ENCODE measurements at places on chromosomes 7 and 10. TPM values are rescaled to one million over a fixed set of nuclear protein-coding genes. Genes with fewer than 3 reads are reported as not detected.
A peak's percentile ranks its signal among the peaks of the same experiment; 100 is the strongest.

SOSTDC1 gene
- 0.25 TPM for total RNA-seq

ZNF488 gene
- total RNA-seq: 1.2 TPM

C10orf62 gene
- total RNA-seq: not detected

TACR2 gene
- total RNA-seq: not detected

STEAP4 gene
- total RNA-seq: not detected

IFIT1B gene
- total RNA-seq: not detected

TFPI2 gene
- total RNA-seq: 17.4 TPM

SCIN gene
- 0.37 TPM for total RNA-seq

EZH2 gene
- 42.4 TPM for total RNA-seq

DNA sequence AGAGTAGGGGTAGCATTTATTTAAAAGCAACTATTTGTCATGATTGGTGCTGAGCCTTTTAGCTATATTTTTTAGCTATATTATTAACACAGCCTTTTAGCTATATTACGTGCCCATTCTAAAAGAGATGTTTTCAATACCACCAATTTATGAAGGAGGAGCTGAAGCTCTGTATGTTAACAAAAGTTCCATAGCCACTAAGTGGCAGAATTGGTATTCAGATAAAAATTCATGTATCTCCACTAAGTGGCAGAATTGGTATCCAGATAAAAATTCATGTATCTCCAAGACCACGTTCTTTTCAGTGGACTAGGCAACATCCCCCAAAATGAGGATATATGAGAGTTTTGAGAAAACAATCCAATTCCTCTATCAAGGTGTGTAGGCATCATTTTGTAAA, 268.6 kb downstream of the HGF start:
- no peak overlapping the region for H3K27ac ChIP-seq
- H3K4me1 ChIP-seq: peaks cover 5% of the 10 kb centered on the region
- no peak overlapping the region for H3K4me3 ChIP-seq

DNA sequence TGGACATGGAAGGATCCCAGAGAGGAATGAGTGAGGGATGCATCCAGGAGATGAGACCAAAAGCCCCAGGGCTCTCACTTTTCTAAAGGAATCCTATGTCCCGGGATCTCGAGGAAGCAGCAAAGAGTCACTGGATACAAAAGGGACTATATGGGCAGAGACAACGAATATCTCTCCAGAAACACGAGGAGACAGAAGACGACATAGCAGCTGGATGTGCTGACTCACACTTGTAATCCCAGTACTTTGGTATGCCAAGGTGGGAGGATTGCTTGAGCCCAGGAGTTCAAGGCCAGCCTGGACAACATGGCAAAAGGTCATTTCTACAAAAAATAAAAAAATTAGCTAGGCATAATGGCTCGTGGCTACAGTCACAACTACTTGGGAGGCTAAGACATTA, 24.7 kb upstream of the MSMB start:
- no peak overlapping the region for H3K4me3 ChIP-seq
- H3K4me1 ChIP-seq: no peaks in the 10 kb centered on the region
- no peaks in the 10 kb centered on the region for H3K36me3 ChIP-seq

GRCh38 chr10:28381466-28381865, 78.6 kb upstream of the MPP7 start:
- H3K27me3 ChIP-seq: 0 out of 2 replicates have a peak, but pooled peaks cover 5% of the 10 kb centered on the region
- DNase-seq: no peak
- H3K4me3 ChIP-seq: no peak overlapping the region
- no peaks in the 10 kb centered on the region for H3K4me1 ChIP-seq
- no peak overlapping the region for H3K27ac ChIP-seq

GRCh38 chr10:70052462-70053217, at the start of gene MACROH2A2:
MACROH2A2 (plus strand) TSS chr10:70052846; CDS start chr10:70075659, 22,813 bp downstream.
- H3K4me3 ChIP-seq: peak within 1 kb of the TSS; percentile 63
- peak within 1 kb of the TSS; percentile 27 for H3K27ac ChIP-seq
- H3K27me3 ChIP-seq: peaks cover 12% of the 10 kb centered on the region
- H3K36me3 ChIP-seq: no peaks in the 10 kb centered on the region

DNA sequence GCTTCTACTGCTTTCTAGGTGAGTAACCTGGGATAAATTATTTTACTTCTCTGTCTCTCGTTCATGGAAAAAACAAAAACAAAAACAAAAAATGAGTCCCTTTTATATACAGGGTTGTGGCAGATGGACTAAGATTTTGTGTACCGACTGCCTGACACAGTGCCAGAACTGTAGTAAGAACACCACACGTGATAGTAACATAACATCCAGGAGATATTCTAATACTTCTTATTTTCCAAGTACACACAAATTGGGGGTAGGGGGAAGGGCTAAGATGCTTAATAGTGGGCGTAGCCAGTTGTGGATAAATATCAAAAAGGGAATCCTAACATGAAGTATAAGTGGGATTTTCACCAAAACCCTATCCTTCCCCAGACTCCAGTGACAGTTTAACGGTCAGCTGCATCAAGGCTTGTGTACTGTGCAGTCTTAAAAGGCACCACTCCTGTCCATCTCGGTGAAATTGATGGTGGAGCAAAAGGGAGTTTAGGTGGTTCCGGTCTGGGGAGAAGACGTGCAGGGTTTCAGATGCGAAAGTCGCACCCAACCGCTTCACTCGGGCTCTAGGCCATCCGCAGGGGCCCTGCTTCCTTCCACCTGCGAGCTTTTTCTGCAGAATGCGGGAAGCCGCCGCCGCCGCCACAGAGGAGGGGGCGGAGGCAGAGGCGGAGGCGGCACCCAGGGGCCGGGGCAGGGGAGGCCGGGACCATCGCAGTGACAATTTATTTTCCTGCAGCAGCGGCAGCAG, at the start of gene STAMBPL1:
Gene STAMBPL1 (plus strand): TSS at position 712 of the 748 bp plus-strand sequence. CDS start 21,464 bp downstream, outside the sequence.
- peak within 1 kb of the TSS; percentile 97 for H3K27ac ChIP-seq
- no peaks in the 10 kb centered on the region for H3K27me3 ChIP-seq
- H3K4me3 ChIP-seq: peak within 1 kb of the TSS; percentile 88
- DNase-seq: no peak
- H3K4me1 ChIP-seq: peaks cover 35% of the 10 kb centered on the region

GRCh38 chr10:45452743-45453452, 78.9 kb downstream of the ALOX5 start:
- DNase-seq: no peak
- H3K27me3 ChIP-seq: no peaks in the 10 kb centered on the region
- no peak overlapping the region for H3K4me3 ChIP-seq
- no peak overlapping the region for H3K27ac ChIP-seq
- H3K4me1 ChIP-seq: no peaks in the 10 kb centered on the region
- no peaks in the 10 kb centered on the region for H3K36me3 ChIP-seq

DNA sequence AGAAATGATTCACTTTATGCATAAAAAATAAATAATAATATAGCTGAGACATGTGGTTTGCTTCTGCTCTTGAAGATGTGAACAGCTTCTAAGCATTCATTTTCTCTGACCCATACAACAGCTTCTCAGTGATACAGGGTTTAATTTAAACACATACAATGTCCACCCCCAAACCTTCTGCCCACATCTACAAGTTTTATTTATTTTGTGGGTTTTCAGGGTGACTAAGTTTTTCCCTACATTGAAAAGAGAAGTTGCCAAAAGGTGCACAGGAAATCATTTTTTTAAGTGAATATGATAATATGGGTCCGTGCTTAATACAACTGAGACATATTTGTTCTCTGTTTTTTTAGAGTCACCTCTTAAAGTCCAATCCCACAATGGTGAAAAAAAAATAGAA, 17.2 kb downstream of the INHBA start:
- DNase-seq: peak; percentile 57
- H3K4me1 ChIP-seq: peaks cover 26% of the 10 kb centered on the region

GRCh38 chr10:46247181-46247475, 39.7 kb upstream of the ANTXRL start:
- no peaks in the 10 kb centered on the region for H3K27me3 ChIP-seq
- no peak for DNase-seq
- no peak overlapping the region for H3K27ac ChIP-seq
- no peak overlapping the region for H3K4me3 ChIP-seq

GRCh38 chr7:100433592-100434296, 2.6 kb downstream of the PPP1R35 start:
- H3K36me3 ChIP-seq: peaks cover 64% of the 10 kb centered on the region
- no peak overlapping the region for H3K27ac ChIP-seq
- no peak for DNase-seq

DNA sequence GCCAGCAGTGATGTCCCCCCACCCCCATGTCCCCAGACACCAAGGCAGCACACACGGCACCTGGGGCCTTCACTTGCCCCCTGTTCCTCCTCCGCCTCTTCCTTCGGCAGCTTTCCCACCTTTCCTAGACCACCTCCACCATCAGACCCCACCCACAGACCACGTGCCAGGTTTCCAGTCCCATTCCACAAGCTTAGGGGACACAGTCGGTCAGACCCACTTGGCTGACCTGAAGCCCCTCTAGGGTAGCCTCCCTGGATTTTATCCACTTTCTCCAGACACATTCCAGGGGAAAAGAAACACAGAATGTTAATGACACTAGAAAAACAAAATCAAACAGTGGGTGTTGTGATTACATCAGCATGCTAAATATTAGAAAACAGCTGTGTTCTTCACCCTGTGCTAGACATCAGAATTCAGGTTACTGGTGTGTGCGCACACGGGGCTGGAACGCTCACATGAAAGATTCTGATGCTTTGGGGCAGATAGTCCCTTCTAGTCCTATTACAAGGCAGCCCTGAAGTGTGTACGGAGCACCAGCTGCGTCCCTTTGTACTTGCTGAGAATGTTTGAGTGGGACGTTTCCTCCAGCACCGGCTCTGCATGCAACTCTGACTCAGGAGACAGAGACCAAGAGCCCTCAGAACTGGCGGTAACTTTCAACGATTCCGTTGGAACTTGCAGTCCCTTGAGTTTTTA, 75.5 kb upstream of the PPP2R2D start:
- no peaks in the 10 kb centered on the region for H3K27me3 ChIP-seq
- no peak for DNase-seq
- no peak overlapping the region for H3K4me3 ChIP-seq
- no peaks in the 10 kb centered on the region for H3K36me3 ChIP-seq
- no peak overlapping the region for H3K27ac ChIP-seq
- H3K4me1 ChIP-seq: no peaks in the 10 kb centered on the region

DNA sequence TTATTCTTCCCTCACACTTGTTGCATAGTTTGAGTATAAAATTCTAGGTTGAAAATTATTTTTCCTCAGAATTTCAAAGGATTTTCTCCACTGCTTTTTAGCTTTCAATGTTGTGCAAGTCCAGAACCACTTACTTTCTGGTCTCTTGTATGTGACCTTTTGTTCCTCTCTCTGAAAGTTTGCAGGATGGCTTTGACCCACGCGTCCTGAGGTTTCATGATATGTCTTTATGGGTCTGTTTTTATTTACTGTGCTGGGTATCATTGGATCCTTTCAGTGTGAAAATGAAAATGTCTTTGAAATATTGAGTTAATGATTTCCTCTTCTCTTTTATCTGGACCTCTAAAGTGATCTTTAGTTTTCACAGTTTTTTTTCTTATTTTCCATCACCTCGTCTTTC, 38.5 kb downstream of the C1GALT1 start:
- no peak overlapping the region for H3K27ac ChIP-seq
- 0 out of 2 replicates have a peak, but pooled peaks cover 4% of the 10 kb centered on the region for H3K36me3 ChIP-seq
- no peak overlapping the region for H3K4me3 ChIP-seq

GRCh38 chr10:69567920-69568319, 5.3 kb downstream of the NEUROG3 start:
- no peaks in the 10 kb centered on the region for H3K4me1 ChIP-seq
- H3K27me3 ChIP-seq: peaks cover 62% of the 10 kb centered on the region
- no peaks in the 10 kb centered on the region for H3K36me3 ChIP-seq
- no peak overlapping the region for H3K27ac ChIP-seq
- DNase-seq: peak; percentile 59
